ENCODE measurements at places on chromosomes 2 and 18. TPM values are rescaled to one million over a fixed set of nuclear protein-coding genes. Genes with fewer than 3 reads are reported as not detected.

Gene MFSD2B
- total RNA-seq = not detected

Gene POMC
- total RNA-seq = not detected

DNA sequence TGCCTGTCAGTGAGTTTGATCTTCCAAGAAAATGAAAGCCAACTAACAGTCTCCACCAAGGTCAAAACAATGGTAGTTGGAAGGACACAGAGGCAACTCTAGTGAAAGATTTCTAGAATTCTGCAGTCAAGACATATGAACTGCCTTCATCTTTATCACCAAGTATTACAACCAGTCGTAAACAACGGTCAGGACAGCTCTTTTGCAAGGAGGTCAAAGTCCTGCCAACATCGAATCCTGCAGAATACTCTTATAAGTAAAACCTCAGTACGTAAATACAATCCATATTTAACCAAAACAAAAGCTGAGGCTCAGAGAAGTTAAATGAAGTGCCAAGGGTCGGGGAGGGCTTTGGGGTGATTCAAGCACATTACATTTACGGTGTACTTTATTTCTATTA lies 3.1 kb downstream of the FEZ2 start:
- peak; percentile 76 for DNase-seq

GRCh38 chr2:128420131-128420530 lies 101.5 kb upstream of the HS6ST1 start:
- DNase-seq = no peak

All from Peyer's patch (tissue), 4 donors.